ENCODE measurements at places on chromosomes 11 and 22. TPM values are rescaled to one million over a fixed set of nuclear protein-coding genes. Genes with fewer than 3 reads are reported as not detected.

SUN2 gene
- 146 TPM for total RNA-seq

PLCB3 gene
- 68.6 TPM for total RNA-seq

UPK2 gene
- total RNA-seq: not detected

C22orf31 gene
- not detected for total RNA-seq
